Daoy (cell line): ENCODE measurements at places on chromosomes 2 and 18. TPM values are rescaled to one million over a fixed set of nuclear protein-coding genes. Genes with fewer than 3 reads are reported as not detected.

TMEM163 gene
- total RNA-seq: 0.09 and 0.34 TPM in 2 replicates

KCTD1 gene
- 22.3 and 22.6 TPM in 2 replicates for total RNA-seq

NMS gene
- not detected in 2 replicates for total RNA-seq

ADNP2 gene
- 9.8 and 10.8 TPM in 2 replicates for total RNA-seq

RTP5 gene
- not detected in 2 replicates for total RNA-seq

CLEC4F gene
- not detected in 2 replicates for total RNA-seq

ENOSF1 gene
- 13.4 and 15.3 TPM in 2 replicates for total RNA-seq

MGAT4A gene
- total RNA-seq: 3.9 and 7.7 TPM in 2 replicates

PTH2R gene
- not detected in 2 replicates for total RNA-seq

OR6B2 gene
- total RNA-seq: not detected in 2 replicates

RNPEPL1 gene
- total RNA-seq: 1.8 and 2.3 TPM in 2 replicates

FAM124B gene
- 0.11 and 0.65 TPM in 2 replicates for total RNA-seq

TSPYL6 gene
- not detected in 2 replicates for total RNA-seq

TBR1 gene
- total RNA-seq: not detected in 2 replicates

GBX2 gene
- total RNA-seq: 3.7 and 8.0 TPM in 2 replicates

FBXO48 gene
- total RNA-seq: 0.80 and 1.0 TPM in 2 replicates

NEU2 gene
- total RNA-seq: not detected in 2 replicates

TUBA4A gene
- total RNA-seq: 65.0 and 79.9 TPM in 2 replicates

SLC40A1 gene
- total RNA-seq: 2.3 and 5.6 TPM in 2 replicates

IL36RN gene
- not detected in 2 replicates for total RNA-seq

CCDC141 gene
- not detected in 2 replicates for total RNA-seq
